ENCODE measurements at places on chromosomes 16 and 17. TPM values are rescaled to one million over a fixed set of nuclear protein-coding genes. Genes with fewer than 3 reads are reported as not detected.

Gene NACA2
- polyA plus RNA-seq, result not detected

Gene KRT24
- not detected for polyA plus RNA-seq

Gene ELMO3
- polyA plus RNA-seq, result 0.53 TPM

Gene KRT32
- polyA plus RNA-seq, result not detected

Gene TBC1D28
- polyA plus RNA-seq, result not detected

Gene NEUROD2
- not detected for polyA plus RNA-seq

Gene OTOA
- 0.04 TPM for polyA plus RNA-seq

Gene TPPP3
- polyA plus RNA-seq, result 21.4 TPM

Gene SYNGR3
- polyA plus RNA-seq, result 0.24 TPM

Gene TRPV2
- 3.8 TPM for polyA plus RNA-seq

Gene KRT20
- polyA plus RNA-seq, result 0.35 TPM

Gene HES7
- polyA plus RNA-seq, result not detected

Gene CACNB1
- 149 TPM for polyA plus RNA-seq

Gene ST6GALNAC2
- polyA plus RNA-seq, result 8.7 TPM

Gene MAF
- 6.0 TPM for polyA plus RNA-seq

Gene RHBDL3
- polyA plus RNA-seq, result 0.12 TPM

Gene TBC1D3D
- polyA plus RNA-seq, result 0.89 TPM

Gene CA7
- polyA plus RNA-seq, result not detected

Gene LAT
- 1.7 TPM for polyA plus RNA-seq

Gene SF3B3
- 117 TPM for polyA plus RNA-seq

Gene TLCD2
- 1.1 TPM for polyA plus RNA-seq

Gene FZD2
- polyA plus RNA-seq, result 0.61 TPM

Measured in psoas muscle (tissue), 8 donors.